Uterus (tissue), 4 donors: ENCODE measurements at places on chromosomes 2 and 18. TPM values are rescaled to one million over a fixed set of nuclear protein-coding genes. Genes with fewer than 3 reads are reported as not detected.

TTC39C gene
- 30.3 TPM for total RNA-seq

POU3F3 gene
- total RNA-seq = not detected

SERPINB10 gene
- not detected for total RNA-seq

SH3BP4 gene
- 28.4 TPM for total RNA-seq

RAD51AP2 gene
- not detected for total RNA-seq

STARD6 gene
- not detected for total RNA-seq

IL1F10 gene
- not detected for total RNA-seq

ITPRIPL1 gene
- total RNA-seq = 1.5 TPM

LDLRAD4 gene
- 23.8 TPM for total RNA-seq

UGT1A6 gene
- not detected for total RNA-seq

CASP8 gene
- 14.0 TPM for total RNA-seq

DRC1 gene
- total RNA-seq = 2.4 TPM

MDH1B gene
- total RNA-seq = 38.2 TPM

OR6B2 gene
- not detected for total RNA-seq

AKAIN1 gene
- not detected for total RNA-seq

FOXD4L1 gene
- not detected for total RNA-seq

LIMS4 gene
- 11.3 TPM for total RNA-seq

NOL4 gene
- not detected for total RNA-seq

SERPINB11 gene
- not detected for total RNA-seq

CD8B2 gene
- 0.07 TPM for total RNA-seq
